ENCODE measurements at places on chromosomes 5 and 9. TPM values are rescaled to one million over a fixed set of nuclear protein-coding genes. Genes with fewer than 3 reads are reported as not detected.

DNA sequence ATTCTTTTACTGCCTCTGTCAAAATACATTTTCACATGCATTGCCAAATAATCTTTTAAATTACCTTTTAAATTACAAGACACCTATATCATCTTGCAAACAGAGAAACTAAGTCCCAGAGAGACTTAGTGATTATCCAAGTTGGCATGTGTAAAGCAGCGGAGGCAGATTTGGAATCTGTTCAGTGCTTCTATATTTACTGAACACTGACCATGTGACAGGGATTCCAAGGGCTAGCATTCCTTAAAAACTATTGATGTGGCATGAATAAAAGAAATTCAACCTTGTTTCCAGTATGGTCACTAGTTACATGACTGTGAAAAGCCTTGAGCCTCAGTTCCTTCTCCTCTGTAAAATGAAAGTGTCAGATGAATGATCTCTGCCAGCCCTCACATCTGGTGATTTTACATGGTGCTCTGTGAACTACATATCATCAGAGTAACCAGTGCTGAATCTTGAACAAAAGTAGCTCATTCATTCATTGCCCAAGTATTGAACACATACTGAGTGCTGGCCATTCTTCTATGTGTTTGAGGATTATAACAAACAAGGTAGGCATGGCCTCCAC, 71.9 kb upstream of the PPP1R2B start:
- no peak overlapping the region for H3K4me3 ChIP-seq
- no peak for DNase-seq
- H3K36me3 ChIP-seq, result no peaks in the 10 kb centered on the region
- H3K27ac ChIP-seq, result no peak overlapping the region

- H3K4me1 ChIP-seq, result no peaks in the 10 kb centered on the region
- H3K4me3 ChIP-seq, result no peak overlapping the region
- no peaks in the 10 kb centered on the region for H3K36me3 ChIP-seq
- no peak for DNase-seq
Measured at GRCh38 chr5:117230375-117230774, 655.8 kb upstream of the SEMA6A start.

GRCh38 chr5:140322751-140323731, 20.1 kb upstream of the PFDN1 start:
- peaks cover 51% of the 10 kb centered on the region for H3K4me1 ChIP-seq
- no peaks in the 10 kb centered on the region for H3K36me3 ChIP-seq

DNA sequence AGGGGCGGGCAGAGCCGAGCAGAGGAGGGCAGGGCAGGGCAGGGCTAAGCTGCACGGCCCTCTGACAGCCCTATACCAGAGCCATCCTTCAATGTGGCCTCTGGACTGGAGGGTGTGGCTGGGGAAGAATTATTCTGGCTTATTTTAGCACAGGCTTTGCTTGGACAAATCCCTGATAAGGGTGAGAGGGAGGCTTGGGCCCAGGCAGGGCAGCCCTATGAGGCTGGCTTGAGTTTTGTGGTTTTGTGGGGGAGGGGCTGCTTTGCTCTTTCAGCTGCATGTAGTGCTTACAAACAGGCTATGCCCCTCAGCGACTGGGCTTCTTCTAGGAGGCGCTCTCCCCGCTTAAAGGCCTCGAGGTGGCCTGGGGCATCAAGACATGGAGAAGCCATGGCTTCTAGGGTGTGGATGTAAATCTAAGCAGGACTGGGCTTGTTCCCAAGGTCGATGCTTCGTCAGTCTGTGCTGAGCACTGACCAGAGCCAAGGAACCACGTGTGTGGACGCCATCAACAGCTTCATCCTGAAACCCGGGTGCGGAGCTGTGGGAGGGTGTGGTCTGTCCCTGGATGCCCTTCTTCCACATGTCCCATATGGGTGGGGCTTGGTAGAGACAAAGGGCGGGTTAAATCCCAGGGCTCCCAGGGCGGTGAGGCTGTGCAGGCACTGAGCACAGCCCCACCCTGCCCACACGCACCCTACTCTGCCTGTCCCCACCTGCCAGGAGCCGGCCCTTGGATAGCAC, 45.7 kb upstream of the IPPK start:
- DNase-seq, result peak; percentile 19
- peaks cover 25% of the 10 kb centered on the region for H3K36me3 ChIP-seq
- H3K27me3 ChIP-seq, result no peaks in the 10 kb centered on the region
- no peak overlapping the region for H3K4me3 ChIP-seq

DNA sequence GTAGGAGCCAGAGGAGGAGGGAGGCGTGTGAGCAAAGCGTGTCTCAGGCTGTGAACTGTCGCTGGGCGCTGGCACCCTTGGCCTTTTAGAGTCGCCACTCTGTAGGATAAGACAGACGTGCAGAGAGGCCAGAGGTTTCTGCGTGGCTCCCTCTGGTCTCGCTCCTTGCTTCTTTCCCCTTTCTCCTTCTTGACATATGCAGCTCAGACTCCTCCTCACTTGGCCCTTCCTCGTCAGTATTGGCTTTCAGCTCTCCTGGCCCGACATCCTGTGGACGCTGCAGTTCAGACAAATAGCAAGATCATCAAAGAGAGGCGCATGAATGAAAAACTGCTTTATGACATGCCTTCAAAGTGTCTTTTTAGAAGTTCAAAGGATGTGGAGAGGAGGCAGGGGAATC, 116.8 kb upstream of the SPRY4 start:
- H3K27me3 ChIP-seq, result no peaks in the 10 kb centered on the region
- H3K27ac ChIP-seq, result no peak overlapping the region
- H3K4me3 ChIP-seq, result no peak overlapping the region
- peaks cover 28% of the 10 kb centered on the region for H3K4me1 ChIP-seq
- DNase-seq, result no peak
- no peaks in the 10 kb centered on the region for H3K36me3 ChIP-seq

- no peaks in the 10 kb centered on the region for H3K27me3 ChIP-seq
- no peaks in the 10 kb centered on the region for H3K4me1 ChIP-seq
- no peak for DNase-seq
- H3K4me3 ChIP-seq, result no peak overlapping the region
Measured at GRCh38 chr9:98070704-98071103, 14.2 kb downstream of the NANS start.

DNA sequence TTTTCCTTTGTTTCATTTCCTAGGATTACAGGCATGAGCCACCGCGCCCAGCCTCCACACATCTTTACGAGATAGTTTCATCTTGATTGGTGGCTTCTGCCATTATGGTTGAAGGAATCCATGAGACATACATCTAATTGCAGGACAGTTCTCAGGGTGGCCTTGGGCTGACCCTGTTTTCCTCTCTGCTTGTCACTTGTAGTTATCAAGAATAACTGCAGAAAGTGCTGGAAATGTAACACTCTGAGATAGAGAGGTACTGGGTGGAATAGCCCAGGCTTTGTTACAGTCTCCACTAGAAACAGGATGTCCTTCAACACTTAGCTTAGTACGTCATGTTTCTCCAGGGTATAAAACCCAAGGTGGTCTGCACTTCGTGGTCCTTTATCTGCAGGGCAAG, 10.7 kb downstream of the UGT3A2 start:
- no peak for DNase-seq
- no peaks in the 10 kb centered on the region for H3K27me3 ChIP-seq
- H3K4me3 ChIP-seq, result no peak overlapping the region

DNA sequence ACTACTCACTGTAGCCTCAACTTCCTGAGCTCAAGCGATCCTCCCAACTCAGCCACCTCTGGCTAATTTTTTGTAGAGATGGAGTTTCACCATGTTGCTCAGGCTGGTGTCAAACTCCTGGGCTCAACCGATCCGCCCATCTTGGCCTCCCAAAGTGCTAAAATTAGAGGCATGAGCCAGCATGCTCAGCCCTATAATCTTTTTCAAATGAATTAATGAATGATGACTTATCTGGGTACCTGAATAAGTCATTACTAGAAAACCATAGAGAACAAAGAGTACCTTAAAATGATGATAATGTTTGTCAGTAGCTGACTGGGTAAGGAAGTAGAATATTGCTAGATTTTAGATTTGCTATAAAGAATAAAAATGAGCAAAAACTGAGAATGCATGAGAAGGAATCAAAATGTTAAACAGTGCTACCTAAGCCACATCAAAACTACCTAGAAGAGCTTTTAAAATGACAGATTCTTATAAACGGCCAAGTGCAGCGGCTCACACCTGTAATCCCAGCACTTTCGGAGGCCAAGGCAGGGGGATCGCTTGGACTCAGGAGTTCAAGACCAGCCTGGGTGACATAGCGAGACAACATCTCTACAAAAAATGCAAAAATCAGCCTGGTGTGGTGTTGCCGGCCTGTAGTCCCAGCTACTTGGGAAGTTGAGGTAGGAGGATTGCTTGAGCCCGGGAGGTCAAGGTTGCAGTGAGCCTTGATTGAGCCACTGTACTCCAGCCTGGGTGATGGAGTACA, 13.6 kb downstream of the FNBP1 start:
- H3K4me1 ChIP-seq, result peaks cover 6% of the 10 kb centered on the region
- H3K4me3 ChIP-seq, result no peak overlapping the region
- H3K36me3 ChIP-seq, result no peaks in the 10 kb centered on the region
- DNase-seq, result no peak

DNA sequence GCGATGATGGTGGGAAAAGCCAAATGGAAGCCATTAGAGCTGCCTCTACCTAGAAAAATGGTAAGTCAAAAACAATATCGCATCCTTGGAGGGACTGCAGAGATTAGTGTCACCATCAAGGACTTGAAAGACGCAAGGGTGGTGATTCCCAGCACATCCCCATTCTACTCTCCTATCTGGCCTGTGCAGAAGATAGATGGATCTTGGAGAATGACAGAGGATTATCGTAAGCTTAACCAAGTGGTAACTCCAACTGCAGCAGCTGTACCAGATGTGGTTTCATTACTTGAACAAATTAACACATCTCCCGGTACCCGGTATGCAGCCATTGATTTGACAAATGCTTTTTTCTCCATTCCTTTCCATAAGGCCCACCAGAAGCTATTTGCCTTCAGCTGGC, 23.8 kb downstream of the ERP44 start:
- no peaks in the 10 kb centered on the region for H3K36me3 ChIP-seq
- DNase-seq, result no peak
- no peak overlapping the region for H3K27ac ChIP-seq
- no peak overlapping the region for H3K4me3 ChIP-seq
- no peaks in the 10 kb centered on the region for H3K27me3 ChIP-seq

DNA sequence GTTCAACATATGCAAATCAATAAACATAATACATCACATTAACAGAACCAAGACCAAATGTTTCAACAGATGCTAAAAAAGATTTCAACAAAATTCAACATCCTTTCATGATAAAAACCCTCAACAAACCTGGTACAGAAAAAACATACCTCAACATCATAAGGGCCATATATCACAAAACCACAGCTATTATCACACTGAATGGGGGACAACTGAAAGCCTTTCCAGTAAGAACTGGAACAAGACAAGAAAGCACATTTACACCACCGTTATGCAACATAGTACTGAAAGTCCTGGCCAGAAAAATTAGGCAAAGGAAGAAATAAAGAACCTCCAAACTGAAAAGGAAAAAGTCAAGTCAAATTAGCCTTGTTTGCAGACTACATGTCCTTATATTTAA, 93.6 kb downstream of the DTWD2 start:
- H3K27ac ChIP-seq, result no peak overlapping the region
- no peaks in the 10 kb centered on the region for H3K36me3 ChIP-seq
- no peak overlapping the region for H3K4me3 ChIP-seq
- no peaks in the 10 kb centered on the region for H3K27me3 ChIP-seq
- no peaks in the 10 kb centered on the region for H3K4me1 ChIP-seq

- no peaks in the 10 kb centered on the region for H3K36me3 ChIP-seq
- DNase-seq, result no peak
- peak overlapping the region; percentile 54 for H3K4me3 ChIP-seq
- no peak overlapping the region for H3K27ac ChIP-seq
Measured at GRCh38 chr9:121652021-121652837, 795 bp downstream of the DAB2IP start.

DNA sequence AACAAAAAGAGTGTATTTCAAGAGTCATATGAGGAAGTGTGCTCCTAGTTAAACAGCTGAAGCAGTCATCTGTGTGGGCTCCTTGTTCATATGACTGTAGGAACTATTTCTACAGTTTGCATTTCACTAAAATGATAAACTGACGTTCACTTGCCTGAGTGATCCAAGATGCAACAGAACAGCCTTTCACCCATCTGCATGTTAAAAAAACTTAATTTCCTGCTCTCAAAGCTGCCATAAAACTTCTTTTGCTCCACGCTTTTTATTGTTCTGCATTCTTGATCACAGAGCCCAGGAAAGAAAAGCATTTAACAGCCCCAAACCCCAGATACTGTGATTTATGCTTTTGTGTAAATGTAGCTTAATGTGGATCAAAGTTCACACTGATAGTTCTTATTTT, 43.9 kb downstream of the ZNF608 start:
- H3K4me1 ChIP-seq, result peaks cover 24% of the 10 kb centered on the region
- H3K27ac ChIP-seq, result no peak overlapping the region
- no peak overlapping the region for H3K4me3 ChIP-seq
- no peaks in the 10 kb centered on the region for H3K36me3 ChIP-seq

GRCh38 chr9:71743217-71743705, 25.1 kb downstream of the CEMIP2 start:
- H3K27ac ChIP-seq, result no peak overlapping the region
- H3K36me3 ChIP-seq, result peaks cover 15% of the 10 kb centered on the region
- H3K4me1 ChIP-seq, result peaks cover 12% of the 10 kb centered on the region
- no peaks in the 10 kb centered on the region for H3K27me3 ChIP-seq
- no peak overlapping the region for H3K4me3 ChIP-seq

- no peak for DNase-seq
- peaks cover 3% of the 10 kb centered on the region for H3K27me3 ChIP-seq
- no peaks in the 10 kb centered on the region for H3K36me3 ChIP-seq
Measured at GRCh38 chr5:175749591-175749990, 91.7 kb downstream of the HRH2 start.

DNA sequence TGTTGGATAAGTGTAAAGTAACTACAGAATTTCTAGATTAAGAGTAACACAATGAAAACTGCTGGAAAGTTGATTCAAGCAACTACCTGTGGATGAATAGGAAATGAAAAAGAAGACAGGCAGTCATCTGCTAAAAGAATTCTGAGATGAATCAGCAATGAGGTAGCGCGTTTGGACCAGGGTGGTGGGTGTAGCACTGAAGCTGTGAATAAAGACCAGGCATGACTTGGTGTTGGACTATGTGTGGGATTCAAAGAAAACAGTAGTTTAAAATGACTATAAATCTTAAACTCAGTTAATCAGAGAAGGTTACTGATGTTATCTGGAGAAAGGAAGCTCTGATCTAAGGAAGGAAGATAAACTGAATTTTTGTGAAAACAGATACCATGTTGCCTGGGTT, 159.8 kb downstream of the FBN2 start:
- DNase-seq, result peak; percentile 72
- H3K4me1 ChIP-seq, result peaks cover 6% of the 10 kb centered on the region
- H3K4me3 ChIP-seq, result no peak overlapping the region
- no peaks in the 10 kb centered on the region for H3K36me3 ChIP-seq

Gene ISL1
- total RNA-seq, result 5.4 TPM

Gene RNF145
- 54.0 TPM for total RNA-seq

Gene PCDHGA1
- total RNA-seq, result 0.17 TPM

Gene SLC2A6
- 21.1 TPM for total RNA-seq

Gene GARIN3
- not detected for total RNA-seq
